ENCODE measurements at places on chromosomes 4 and X. TPM values are rescaled to one million over a fixed set of nuclear protein-coding genes. Genes with fewer than 3 reads are reported as not detected.

DNA sequence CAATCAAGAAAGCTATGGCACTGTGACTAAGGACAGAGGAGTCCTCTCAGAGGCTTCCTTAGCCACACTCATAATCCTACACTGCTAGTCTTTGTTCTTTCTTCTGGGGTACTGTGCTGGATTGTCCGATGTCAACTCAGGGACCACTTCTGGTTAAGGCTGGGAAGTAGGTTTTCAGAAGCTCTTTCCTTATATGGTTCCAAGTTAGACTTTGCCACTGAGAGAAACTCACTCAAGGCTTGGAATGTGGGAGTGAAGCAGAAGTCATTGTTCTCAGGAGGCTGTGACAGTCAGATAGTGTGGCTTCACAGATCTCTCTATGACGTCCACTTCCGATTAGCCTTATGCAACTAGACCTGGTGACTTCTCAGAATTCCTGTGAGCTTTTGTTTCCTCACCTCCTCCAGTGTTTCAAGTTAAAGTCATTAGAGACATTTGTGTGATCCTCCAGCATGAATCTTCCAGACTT lies 317.3 kb upstream of the F9 start:
- no peak for DNase-seq
- no peaks in the 10 kb centered on the region for H3K36me3 ChIP-seq
- H3K4me3 ChIP-seq = no peak overlapping the region
- no peaks in the 10 kb centered on the region for H3K4me1 ChIP-seq

DNA sequence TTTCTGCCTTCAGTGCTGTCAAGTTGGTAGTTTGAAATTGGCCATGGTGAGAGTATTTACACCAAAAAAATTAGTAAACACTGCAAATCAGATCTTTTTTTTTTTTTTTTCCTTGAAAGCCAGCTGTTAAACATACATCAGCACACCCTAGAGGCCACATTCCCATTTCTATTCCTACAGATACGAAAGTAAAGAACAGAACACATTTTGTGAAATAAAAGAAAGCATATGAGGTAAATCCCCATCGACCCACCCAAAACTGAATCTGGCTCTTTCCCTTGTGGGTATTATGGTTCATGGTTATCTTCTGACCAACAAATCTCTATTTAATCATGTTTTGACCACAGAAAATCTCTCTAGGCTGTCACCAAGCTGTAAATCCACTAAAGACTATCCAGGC lies 41.8 kb upstream of the AP1AR start:
- no peaks in the 10 kb centered on the region for H3K27me3 ChIP-seq
- DNase-seq = no peak
- H3K4me1 ChIP-seq = no peaks in the 10 kb centered on the region
- no peak overlapping the region for H3K4me3 ChIP-seq
- no peaks in the 10 kb centered on the region for H3K36me3 ChIP-seq
- H3K27ac ChIP-seq = no peak overlapping the region

GRCh38 chr4:11079171-11079570 lies 349.5 kb downstream of the HS3ST1 start:
- no peak for DNase-seq
- H3K27ac ChIP-seq = no peak overlapping the region
- no peaks in the 10 kb centered on the region for H3K4me1 ChIP-seq
- no peak overlapping the region for H3K4me3 ChIP-seq
- no peaks in the 10 kb centered on the region for H3K36me3 ChIP-seq

- no peak overlapping the region for H3K4me3 ChIP-seq
- no peaks in the 10 kb centered on the region for H3K4me1 ChIP-seq
- no peak overlapping the region for H3K27ac ChIP-seq
- no peak for DNase-seq
Measured at GRCh38 chr4:53432528-53433424, 55.3 kb downstream of the FIP1L1 start.

The JAKMIP1 gene
- not detected for total RNA-seq

DNA sequence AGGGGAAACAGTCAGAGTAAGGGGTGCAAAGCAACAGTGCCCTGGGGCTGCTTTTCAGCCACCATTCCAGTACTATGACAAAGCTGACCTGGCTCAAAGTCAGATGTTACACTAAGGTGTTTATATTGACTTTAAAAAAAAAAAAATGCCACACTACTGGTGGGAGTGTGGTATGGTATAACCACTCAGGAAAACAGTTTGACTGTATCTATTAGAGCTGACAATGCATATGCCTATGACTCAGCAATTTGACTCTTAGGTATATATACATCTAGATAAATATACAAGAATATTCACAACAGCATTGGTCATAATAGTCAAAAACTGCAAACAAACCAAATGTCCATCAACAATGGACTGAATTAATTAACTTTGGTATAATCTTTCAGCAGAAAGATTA lies 15.0 kb downstream of the ASB9 start:
- H3K27ac ChIP-seq = no peak overlapping the region
- H3K4me3 ChIP-seq = no peak overlapping the region
- DNase-seq = no peak

The SORCS2 gene
- 11.5 TPM for total RNA-seq

- no peaks in the 10 kb centered on the region for H3K27me3 ChIP-seq
- H3K36me3 ChIP-seq = peaks cover 13% of the 10 kb centered on the region
- H3K4me1 ChIP-seq = peaks cover 12% of the 10 kb centered on the region
Measured at GRCh38 chr4:39706741-39707511, 9.0 kb downstream of the UBE2K start.

- no peak for DNase-seq
- no peaks in the 10 kb centered on the region for H3K4me1 ChIP-seq
- H3K4me3 ChIP-seq = peak within 1 kb of the TSS; percentile 72
- no peaks in the 10 kb centered on the region for H3K36me3 ChIP-seq
- no peak within 1 kb of the TSS for H3K27ac ChIP-seq
- no peaks in the 10 kb centered on the region for H3K27me3 ChIP-seq
Measured at GRCh38 chr4:304969-305680, at the start of gene ZNF732. TSS of gene ZNF732 (minus strand) at chr4:305474. CDS start at chr4:305310, 164 bp downstream.

GRCh38 chrX:119692191-119693039 lies 553 bp downstream of the SEPTIN6 start:
- peak; percentile 87 for DNase-seq
- no peaks in the 10 kb centered on the region for H3K36me3 ChIP-seq
- no peaks in the 10 kb centered on the region for H3K4me1 ChIP-seq
- H3K27me3 ChIP-seq = no peaks in the 10 kb centered on the region

GRCh38 chrX:105323928-105324327 lies 103.4 kb upstream of the TEX13A start:
- H3K4me1 ChIP-seq = peaks cover 4% of the 10 kb centered on the region
- no peak overlapping the region for H3K27ac ChIP-seq
- H3K36me3 ChIP-seq = no peaks in the 10 kb centered on the region

The REELD1 gene
- total RNA-seq = not detected

DNA sequence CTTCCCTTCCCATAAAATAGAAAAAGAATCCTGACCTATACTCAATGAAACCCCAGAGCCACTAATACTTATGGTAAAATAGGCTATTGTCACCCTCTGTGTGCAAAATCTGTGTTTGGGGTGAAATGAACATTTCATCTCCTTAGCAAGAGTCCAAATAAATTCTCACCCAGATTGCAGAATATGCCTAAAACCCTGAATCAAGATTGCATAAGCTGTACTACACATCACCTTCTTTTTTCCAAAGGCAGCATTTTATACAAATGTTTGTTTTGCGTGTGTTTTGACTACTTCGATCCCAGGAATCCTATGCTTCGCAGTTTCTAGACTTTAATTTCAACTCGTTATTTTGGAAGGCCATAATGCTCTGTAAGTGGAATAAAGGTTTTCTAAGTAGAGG lies 12.2 kb upstream of the HADH start:
- H3K4me1 ChIP-seq = no peaks in the 10 kb centered on the region
- H3K4me3 ChIP-seq = no peak overlapping the region
- H3K27me3 ChIP-seq = no peaks in the 10 kb centered on the region
- DNase-seq = no peak
- H3K36me3 ChIP-seq = no peaks in the 10 kb centered on the region

DNA sequence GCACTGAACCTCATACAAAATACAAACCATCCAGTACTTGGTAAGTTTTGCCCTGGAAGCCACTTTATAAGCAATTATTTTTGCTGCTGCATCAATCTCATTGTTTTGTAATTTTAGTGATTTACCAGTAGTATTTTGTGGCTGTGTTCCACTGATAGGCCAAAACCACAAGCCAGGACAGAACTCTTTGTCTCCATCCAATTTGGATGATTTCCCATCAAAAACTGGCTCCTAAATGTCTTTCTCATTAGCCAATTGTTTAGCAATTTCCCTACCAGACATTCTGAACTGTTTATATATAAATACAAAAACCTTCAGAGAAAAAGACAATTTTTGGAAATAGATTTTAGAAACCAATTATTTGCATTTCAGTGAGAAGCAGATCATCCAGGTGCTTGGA lies 4.4 kb downstream of the GSPT2 start:
- no peak for DNase-seq
- no peak overlapping the region for H3K27ac ChIP-seq
- H3K4me3 ChIP-seq = no peak overlapping the region
- H3K27me3 ChIP-seq = no peaks in the 10 kb centered on the region
- peaks cover 3% of the 10 kb centered on the region for H3K36me3 ChIP-seq

DNA sequence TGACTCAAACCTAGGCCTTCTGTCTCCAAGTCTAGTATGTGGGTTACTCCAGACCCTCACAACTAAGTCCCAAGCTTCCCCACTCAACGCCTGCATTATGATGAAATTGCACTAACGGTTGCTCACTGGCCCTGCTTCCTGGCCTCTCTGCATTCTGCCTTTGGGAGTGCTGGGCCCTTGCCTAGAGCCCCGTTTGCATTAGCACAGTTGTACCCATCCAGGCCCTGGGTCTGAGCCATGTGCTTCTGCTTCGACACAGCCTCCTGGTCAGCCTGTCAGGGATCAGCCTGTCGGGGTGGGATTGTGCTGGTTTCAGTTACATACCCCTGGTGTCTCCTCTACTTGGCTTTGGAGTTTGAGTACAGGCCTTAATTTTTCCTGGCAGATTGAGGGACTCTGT lies 58.4 kb downstream of the DCUN1D4 start:
- no peaks in the 10 kb centered on the region for H3K27me3 ChIP-seq
- H3K36me3 ChIP-seq = peaks cover 43% of the 10 kb centered on the region
- H3K4me3 ChIP-seq = no peak overlapping the region

DNA sequence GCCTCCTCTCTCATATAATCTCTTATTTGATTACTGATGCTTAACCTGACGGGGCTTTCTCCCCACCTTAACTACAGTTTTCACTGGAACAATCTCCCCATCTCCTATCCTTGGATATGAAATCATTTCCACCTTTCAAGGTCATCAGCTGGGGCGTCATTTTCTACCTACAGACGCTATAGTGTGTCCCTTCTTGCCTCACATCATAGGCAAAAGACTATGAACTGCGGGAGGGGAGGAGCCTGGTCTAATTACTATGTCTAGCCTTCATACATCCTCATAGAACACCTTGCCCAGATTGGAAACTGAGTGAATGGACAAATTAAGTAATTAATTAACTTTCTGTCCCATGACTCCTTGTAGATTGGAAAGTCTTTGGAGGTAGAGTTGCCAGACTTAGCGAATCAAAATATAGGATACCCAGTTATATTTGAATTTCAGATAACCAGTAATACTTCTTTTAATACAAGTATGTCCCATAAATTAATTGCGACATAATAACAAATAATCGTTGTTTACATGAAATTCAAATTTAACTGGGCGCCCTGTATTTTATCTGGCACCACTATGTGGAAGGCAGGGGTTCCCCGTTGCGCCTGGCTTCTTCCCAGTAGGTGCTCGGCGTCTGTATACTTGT lies 752 bp upstream of the ATP6AP2 start:
- H3K27ac ChIP-seq = peak overlapping the region; percentile 62
- peak overlapping the region; percentile 82 for H3K4me3 ChIP-seq
- H3K36me3 ChIP-seq = no peaks in the 10 kb centered on the region
- H3K27me3 ChIP-seq = peaks cover 22% of the 10 kb centered on the region

GRCh38 chrX:73268463-73268862 lies 53.8 kb upstream of the NAP1L2 start:
- no peaks in the 10 kb centered on the region for H3K36me3 ChIP-seq
- no peak overlapping the region for H3K4me3 ChIP-seq
- peaks cover 6% of the 10 kb centered on the region for H3K27me3 ChIP-seq
- no peak overlapping the region for H3K27ac ChIP-seq

The NAP1L3 gene
- 14.1 TPM for total RNA-seq

DNA sequence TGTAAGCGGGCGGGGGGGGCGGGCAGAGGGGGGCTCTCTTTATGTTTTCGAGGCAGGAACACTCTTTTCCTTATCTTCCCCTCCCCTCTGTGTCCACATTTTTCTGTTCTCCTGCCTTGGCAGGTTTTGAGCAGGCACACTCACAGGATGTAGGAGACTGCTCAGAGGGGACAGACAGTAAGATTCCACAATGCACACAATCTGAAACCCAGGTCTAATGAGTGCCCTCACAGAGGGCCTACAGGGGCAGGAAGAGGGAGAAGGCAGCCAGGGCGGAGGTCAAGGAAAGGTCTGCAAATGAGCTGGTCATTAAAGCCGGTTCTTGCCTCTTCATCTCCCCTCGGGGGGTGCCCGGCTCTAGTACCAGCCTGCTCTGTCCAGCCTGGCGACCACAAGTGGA lies 106.1 kb upstream of the ATP6AP2 start:
- no peaks in the 10 kb centered on the region for H3K36me3 ChIP-seq
- H3K4me3 ChIP-seq = no peak overlapping the region
- no peak overlapping the region for H3K27ac ChIP-seq
- H3K27me3 ChIP-seq = peaks cover 46% of the 10 kb centered on the region
- DNase-seq = no peak

The MAP3K15 gene
- total RNA-seq = under 0.01 TPM

DNA sequence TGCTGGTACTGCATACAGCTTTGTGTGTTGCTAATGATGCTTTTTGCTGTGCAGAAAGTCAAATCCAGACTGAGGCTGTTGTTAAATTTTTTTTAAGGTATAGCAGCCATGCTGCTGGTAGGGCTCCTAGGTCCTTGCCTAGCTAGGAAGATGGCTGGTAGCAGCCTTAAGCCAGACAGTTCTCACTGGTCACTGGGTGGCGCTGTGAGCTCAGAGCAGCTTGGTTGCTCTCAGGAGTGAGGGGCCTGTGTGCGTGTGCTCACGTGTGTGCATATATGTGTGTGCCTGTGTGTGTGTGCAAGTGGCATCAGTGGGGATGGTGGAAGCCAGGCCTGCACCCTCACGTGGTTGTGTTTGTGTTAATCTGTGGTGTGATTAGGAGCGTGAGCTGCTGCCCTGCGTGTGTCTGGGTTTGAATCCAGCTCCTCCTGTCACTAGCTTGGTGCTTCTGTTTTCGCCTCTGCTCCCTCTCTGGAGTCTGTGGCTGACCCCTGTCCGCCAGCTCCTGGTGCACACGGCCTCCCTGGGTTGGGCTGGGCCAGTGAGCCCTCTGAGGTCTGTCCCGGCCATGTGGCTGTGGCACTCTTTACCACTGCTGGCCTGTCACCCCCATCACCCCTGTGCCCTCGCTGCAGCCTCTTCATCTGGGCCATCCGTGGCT lies 46.1 kb downstream of the SORCS2 start:
- no peak overlapping the region for H3K4me3 ChIP-seq
- H3K27ac ChIP-seq = no peak overlapping the region
- H3K4me1 ChIP-seq = no peaks in the 10 kb centered on the region
- H3K36me3 ChIP-seq = no peaks in the 10 kb centered on the region
